Activated CD4-positive, alpha-beta T cell treated with anti-CD3 and anti-CD28 coated beads for 36 hours (primary cell): ENCODE measurements at places on chromosomes 13 and 19. TPM values are rescaled to one million over a fixed set of nuclear protein-coding genes. Genes with fewer than 3 reads are reported as not detected.
A peak's percentile ranks its signal among the peaks of the same experiment; 100 is the strongest.

U2AF2 gene
- 292 TPM for total RNA-seq

ZNF208 gene
- total RNA-seq: 3.4 TPM

DNA sequence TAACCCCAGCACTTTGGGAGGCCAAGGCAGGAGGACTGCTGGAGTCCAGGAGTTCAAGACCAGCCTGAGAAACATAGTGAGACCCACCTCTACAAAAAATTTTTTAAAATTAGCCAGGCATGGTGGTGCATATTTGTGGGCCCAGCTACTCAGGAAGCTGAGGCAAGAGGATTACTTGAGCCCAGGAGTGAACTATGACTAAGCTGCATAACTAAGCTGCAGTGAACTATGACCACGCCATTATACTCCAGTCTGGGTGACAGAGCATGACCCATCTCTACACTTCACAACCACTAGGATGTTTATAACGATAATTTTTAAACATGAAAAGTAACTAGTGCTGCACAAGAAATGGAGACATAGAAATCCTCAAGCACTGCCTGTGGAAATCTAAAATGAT, 352.7 kb upstream of the SGCG start:
- DNase-seq: no peak

DNA sequence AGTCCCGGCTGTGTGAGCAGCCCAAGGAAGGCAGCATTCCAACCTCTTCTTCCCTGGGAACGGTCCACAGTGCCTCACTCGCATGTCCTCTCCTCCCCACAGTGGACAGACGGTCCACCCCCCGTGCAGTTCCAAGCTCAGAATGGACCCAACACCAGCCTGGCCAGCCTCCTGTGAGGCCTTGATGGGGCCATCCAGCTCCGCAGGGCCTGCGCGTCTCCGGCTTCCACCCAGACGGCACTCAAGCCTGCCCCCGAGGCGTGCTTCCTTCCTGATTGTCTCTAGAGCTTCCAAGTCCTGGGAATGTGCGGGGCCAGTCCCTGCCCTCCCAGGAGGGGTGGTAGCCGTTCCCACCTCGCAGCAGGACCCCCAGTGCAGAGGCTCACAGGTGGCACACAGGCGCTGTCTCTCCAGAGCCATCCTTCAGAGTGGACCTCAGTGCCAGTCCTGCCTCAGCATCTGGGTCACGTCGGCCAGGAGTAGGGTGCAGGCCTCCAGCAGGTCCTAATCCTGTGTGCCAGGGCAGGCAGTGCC, 35.0 kb downstream of the MAU2 start:
- no peak for DNase-seq

DNA sequence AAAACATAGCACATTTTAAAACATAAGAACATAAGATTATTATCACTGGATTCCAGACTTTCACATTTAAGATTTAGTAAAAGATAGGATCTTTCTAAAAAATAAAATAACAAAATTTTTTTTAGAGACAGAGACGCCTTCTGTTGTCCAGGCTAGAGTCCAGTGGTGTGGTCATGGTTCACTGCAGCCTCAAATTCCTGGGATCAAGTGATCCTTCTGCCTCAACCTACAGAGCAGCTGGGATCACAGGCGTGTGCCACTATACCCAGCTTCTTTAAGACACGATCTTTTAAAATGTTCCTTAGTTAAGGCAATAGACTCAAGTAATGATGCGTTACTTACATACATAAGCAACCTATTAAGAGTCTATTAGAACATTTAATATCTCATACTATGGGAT, 32.7 kb downstream of the ALG5 start:
- DNase-seq: no peak

CBARP gene
- 1.1 TPM for total RNA-seq

GRCh38 chr19:50300814-50301606, 28.2 kb downstream of the KCNC3 start:
- peak; percentile 36 for DNase-seq

TYROBP gene
- total RNA-seq: not detected

- DNase-seq: peak; percentile 54
These were observed at the start of gene CCNA1 for GRCh38 chr13:36432106-36432544. TSS of gene CCNA1 (plus strand) at chr13:36432495. CDS start at chr13:36433057, 562 bp downstream.

DNA sequence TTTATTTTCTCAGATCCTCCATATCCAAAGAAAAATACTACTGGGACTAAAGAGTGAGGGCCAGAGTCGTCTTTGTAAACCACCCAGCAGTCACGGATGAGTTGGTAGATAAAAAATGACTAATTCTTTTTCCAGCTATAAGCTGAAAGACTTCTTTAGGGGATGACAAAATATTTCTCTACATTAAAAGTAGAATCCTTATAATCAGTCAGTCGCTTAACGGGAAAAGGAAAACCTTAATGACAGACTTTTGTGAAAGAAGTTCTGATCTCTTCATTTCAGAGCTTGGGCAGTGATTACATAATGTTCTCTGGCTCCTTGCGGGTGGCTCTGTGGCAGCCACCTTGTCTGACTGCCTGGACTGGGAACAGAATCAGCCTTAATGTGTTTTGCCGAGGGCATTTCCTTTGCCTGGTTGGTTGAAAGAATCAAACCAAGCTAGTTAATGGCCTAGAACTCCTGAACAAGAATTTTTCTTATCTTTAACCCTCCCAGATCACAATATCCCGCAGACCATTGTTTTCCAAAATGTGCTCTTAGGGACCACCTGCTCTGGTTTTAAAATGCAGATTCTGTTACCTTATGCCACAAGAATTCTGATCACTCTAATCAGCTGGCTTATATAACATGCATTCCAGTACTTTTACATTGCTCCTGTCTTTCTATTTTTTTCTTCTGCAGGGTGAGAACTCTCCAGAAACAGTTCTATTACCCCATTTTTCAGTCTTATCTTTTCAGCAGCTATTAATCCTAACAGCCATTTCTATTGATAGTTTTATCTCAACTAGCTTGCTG, 2.5 kb downstream of the ITM2B start:
- DNase-seq: no peak

- DNase-seq: no peak
These were observed 30.1 kb upstream of the USP12 start for GRCh38 chr13:27201661-27202060.

PTPRH gene
- not detected for total RNA-seq

DNA sequence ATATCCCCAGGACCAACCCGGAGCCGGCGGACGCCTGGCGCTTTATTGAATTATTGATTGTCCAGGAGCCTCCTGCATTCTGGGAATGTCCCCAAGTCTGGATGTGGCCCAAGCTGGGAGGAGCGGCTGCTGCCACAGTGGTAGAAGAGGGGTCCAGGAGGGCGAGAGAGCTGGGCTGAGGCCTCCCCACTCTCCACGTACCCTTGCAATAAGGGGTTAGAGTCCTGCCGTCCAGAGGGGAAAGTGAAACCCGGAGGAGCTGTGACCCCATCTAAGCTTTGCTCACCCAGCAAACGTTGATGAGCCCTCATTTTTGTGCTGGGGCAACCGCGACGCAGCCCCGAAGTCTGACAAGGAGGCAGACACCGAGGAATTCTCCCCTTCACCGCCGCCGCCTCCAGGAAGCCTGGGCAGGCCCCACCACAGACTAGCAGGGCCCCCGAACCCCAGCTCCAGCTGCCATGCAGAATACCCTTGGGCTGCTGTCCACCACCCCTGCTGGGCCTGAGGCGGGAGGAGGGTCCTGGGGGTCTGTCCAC, 1.4 kb upstream of the C2CD4C start:
- DNase-seq: no peak

GRCh38 chr19:2394442-2395292, 32.7 kb downstream of the TIMM13 start:
- no peak for DNase-seq

GRCh38 chr13:39597838-39598237, 5.2 kb downstream of the LHFPL6 start:
- DNase-seq: no peak

POSTN gene
- not detected for total RNA-seq

KCTD12 gene
- 9.9 TPM for total RNA-seq

FUZ gene
- total RNA-seq: 18.8 TPM

DNA sequence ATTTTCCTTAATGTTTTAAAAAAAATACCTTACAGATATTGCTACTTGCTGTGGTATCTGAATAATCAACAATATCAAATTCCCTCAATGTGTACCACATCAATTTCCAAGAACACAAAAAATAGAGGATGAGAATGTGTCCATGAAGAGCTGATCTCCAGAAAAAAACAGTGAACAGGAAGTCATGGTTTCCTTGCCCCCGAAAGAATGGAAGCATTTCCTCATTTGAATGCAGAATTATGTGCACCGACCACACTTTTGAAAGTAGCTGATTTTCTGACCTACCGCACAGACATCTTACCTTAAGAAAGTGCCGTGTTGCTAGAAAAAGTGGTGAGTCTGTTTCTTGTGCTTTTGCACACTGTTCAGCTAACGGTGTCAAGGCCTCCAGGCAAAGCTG, 13.4 kb upstream of the EEF1AKMT1 start:
- no peak for DNase-seq

DNA sequence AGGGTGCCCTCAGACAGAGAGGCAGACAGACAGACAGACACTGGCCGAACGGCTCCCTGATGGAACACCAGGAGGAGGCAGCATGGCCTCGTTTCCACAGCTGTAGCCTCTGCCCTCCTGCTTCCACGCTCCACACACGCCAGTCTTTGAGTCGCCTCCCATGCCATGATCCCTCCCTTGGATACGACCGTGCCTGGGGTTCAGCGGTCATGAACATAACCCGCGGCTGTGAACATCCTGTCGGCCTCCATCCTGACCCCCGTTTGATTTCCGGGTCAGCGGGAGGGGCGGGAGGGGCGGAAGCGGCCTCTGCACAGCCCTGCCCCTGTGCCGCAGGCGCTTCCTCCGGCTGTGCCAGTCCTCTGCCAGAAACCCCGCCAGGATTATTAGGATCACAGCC, 23.4 kb downstream of the GP6 start:
- peak; percentile 40 for DNase-seq

DNA sequence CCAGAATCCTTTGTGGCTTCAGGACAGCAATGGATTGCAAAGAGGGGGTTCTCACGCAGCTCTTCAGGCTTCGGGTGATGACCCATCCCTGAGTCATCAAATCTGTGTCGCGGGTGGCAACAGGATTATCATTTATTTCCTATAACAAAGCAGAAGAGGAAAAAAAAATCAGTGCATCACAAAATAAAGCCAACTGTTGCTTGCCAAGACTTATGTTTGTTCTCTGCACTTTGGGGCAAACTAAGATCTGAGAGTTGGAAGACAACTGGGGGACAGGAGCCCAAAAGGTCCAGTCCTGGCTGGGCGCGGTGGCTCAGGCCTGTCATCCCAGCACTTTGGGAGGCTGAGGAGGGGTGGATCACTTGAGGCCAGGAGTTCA, 6.4 kb downstream of the GNA15 start:
- peak; percentile 81 for DNase-seq

- DNase-seq: no peak
These were observed 26.4 kb downstream of the KCTD4 start for GRCh38 chr13:45174478-45174877.

ZNF468 gene
- 11.5 TPM for total RNA-seq

ZNF534 gene
- not detected for total RNA-seq

- DNase-seq: no peak
These were observed 8.2 kb downstream of the ZDHHC20 start for GRCh38 chr13:21450936-21451335.

- DNase-seq: no peak
These were observed 2810.0 kb downstream of the PCDH9 start for GRCh38 chr13:64420181-64420580.

DNA sequence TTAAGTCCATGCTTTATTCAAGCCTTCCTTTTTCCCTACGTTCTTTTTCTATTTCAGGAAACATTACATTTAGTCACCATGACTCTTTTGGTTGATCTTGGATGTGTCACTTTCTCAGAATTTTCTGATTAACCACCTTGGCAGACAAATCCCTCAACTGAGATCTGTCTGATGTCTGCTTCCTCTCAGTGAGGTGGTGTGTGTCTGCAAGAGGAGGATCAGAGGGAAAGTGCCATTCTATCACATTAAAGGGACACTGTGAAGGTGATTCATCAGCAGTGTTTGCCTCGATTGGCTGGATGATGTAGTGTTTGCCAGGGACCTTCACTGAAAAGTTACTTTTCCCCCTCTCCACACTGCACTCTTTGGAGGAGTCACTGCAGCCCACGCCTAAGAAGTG, 3.0 kb upstream of the CCNP start:
- DNase-seq: peak; percentile 50

DNA sequence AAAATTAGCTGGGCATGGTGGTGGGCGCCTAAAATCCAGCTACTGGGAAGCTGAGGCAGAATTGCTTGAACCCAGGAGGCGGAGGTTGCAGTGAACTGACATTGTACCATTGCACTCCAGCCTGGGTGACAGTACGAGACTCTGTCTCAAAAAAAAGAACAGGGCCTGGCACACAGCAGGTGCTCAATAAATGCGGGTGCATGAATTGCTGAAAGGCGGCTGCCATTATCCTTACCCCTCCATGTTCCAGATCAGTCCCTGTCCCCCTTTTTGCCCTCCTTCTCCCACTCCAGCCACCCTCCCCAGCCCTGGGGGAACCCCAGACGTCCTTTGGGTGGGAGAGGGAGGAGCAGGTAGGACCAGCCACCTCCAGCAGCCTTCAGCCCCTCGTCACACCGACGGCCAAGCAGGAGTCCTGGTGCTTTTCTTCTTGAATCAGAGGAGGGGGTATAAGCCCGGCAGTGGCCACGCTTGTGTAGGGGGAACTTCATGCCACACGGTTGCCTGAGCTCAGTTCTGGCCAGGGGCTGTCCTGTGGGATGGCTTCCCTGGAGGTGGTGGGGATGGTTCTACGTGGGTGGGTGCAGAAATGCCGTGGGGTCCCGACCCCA, 20.4 kb upstream of the NFIC start:
- DNase-seq: no peak

DNA sequence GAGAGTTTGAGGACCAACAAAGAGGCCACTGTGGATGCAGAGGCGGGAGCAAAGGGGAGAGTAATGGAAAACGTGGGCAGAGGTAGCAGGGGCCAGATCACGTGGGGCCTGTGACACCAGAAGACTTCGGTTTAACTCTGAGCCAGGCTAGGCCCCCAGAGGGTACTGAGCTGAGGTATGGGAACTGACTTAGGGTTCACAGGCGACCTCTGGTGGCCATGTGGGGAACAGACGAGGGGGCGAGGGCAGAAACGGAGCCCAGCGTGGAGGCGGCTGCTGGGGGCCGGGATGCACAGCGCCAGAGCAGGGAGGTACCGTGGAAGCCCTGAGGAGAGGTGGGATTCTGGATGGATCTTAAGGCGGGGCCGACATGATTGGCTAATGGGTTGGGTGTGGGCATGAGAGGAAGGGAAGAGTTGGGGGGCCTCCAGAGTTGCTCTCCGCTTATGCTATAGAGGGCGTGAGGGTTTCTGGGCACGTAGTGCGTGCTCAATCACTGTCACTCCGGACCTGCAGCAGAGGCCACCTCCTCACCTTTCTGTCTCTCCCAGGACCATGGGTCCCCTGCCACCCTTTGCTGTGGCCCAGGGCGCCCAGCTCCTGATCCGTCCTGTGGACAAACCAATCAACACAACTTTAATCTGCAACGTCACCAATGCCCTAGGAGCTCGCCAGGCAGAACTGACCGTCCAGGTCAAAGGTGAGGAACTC, 13.7 kb downstream of the PVR start:
- DNase-seq: peak; percentile 85

DNA sequence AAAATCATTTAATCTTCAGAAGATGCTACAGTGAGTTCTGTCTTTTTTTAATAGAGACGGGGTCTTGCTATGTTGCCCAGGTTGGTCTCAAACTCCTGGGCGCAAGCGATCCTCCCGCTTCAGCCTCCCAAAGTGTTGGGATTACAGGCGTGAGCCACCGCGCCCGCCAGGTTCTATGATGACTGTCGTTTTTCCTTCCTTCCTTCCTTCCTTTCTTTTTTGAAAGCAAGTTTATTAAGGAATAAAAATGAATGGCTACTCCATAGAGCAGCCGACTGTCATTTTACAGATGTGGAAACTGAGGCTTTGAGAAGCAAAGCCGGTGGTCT, 511 bp upstream of the GAMT start:
- no peak for DNase-seq

- DNase-seq: peak; percentile 58
These were observed 338 bp downstream of the RGCC start for GRCh38 chr13:41457589-41458186.
